Thoracic aorta (tissue), 2 donors: ENCODE measurements at places on chromosomes 4 and X.

DNA sequence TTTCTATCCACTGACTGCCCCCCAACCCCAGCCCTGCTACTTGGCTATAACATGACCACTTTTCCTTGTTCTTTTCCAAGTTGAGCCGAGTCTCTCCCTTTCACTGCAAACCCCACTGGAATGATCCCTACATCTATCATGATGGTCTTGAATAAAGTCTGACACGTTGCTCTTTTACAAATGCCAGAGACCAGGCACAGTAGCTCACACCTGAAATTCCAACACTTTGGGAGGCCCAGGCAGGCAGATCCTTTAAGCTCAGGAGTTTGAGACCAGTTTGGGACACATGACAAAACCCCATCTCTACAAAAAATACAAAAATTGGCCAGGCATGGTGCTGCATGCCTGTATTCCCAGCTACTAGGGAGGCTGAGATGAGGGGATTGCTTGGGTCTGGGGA lies 100.9 kb downstream of the WDFY3 start:
- H3K36me3 ChIP-seq: peaks cover under 1% of the 10 kb centered on the region
- H3K27me3 ChIP-seq: no peaks in the 10 kb centered on the region
- no peaks in the 10 kb centered on the region for H3K4me1 ChIP-seq
- DNase-seq: no peak
- H3K27ac ChIP-seq: no peak overlapping the region

- H3K27ac ChIP-seq: no peak overlapping the region
- H3K4me1 ChIP-seq: no peaks in the 10 kb centered on the region
- no peak for DNase-seq
- H3K27me3 ChIP-seq: no peaks in the 10 kb centered on the region
- H3K4me3 ChIP-seq: no peak overlapping the region
- no peaks in the 10 kb centered on the region for H3K36me3 ChIP-seq
Observed at GRCh38 chr4:151035911-151036310, 20.8 kb upstream of the LRBA start.

GRCh38 chr4:173500841-173501591 lies 29.0 kb downstream of the HAND2 start:
- peak overlapping the region; percentile 64 for H3K4me3 ChIP-seq
- H3K4me1 ChIP-seq: peaks cover 3% of the 10 kb centered on the region
- no peak for DNase-seq
- H3K27ac ChIP-seq: no peak overlapping the region

GRCh38 chr4:158299459-158300007 lies 89.2 kb downstream of the TMEM144 start:
- H3K4me1 ChIP-seq: no peaks in the 10 kb centered on the region
- no peaks in the 10 kb centered on the region for H3K27me3 ChIP-seq
- H3K36me3 ChIP-seq: no peaks in the 10 kb centered on the region
- H3K27ac ChIP-seq: no peak overlapping the region
- H3K4me3 ChIP-seq: no peak overlapping the region

- peaks cover 23% of the 10 kb centered on the region for H3K4me1 ChIP-seq
- H3K27ac ChIP-seq: no peak overlapping the region
- peaks cover 7% of the 10 kb centered on the region for H3K36me3 ChIP-seq
- no peak for DNase-seq
- no peaks in the 10 kb centered on the region for H3K27me3 ChIP-seq
Observed at GRCh38 chr4:6854098-6854744, 55.4 kb upstream of the TBC1D14 start.

- H3K4me3 ChIP-seq: no peak overlapping the region
- no peak for DNase-seq
- no peak overlapping the region for H3K27ac ChIP-seq
- H3K27me3 ChIP-seq: no peaks in the 10 kb centered on the region
Observed at GRCh38 chr4:113442826-113443225, 318.7 kb downstream of the CAMK2D start.

DNA sequence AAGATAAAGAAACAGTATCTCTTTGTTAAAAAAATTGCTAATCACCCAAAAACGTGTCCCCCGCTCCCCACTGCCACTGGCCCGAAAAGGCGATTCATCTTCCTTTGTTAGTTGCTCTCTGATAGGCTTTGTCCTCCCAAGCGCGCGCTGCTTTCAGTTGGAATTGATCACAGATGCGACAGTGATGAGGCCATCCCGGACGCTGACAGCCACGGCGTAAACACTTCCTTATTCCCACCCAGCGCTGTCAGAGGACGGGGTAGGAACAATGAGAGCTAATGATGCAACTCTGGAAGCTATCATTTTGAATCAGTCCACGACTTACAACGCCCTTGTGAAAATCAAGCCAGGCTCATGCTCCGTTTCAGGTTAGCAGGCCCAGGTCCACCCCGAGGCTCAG lies 21.4 kb downstream of the SOD3 start:
- H3K4me3 ChIP-seq: no peak overlapping the region
- no peak overlapping the region for H3K27ac ChIP-seq
- H3K27me3 ChIP-seq: no peaks in the 10 kb centered on the region
- DNase-seq: no peak

GRCh38 chrX:8688776-8689175 lies 43.2 kb downstream of the ANOS1 start:
- H3K27ac ChIP-seq: no peak overlapping the region
- H3K4me1 ChIP-seq: peaks cover 9% of the 10 kb centered on the region
- H3K27me3 ChIP-seq: no peaks in the 10 kb centered on the region
- no peaks in the 10 kb centered on the region for H3K36me3 ChIP-seq
- DNase-seq: no peak

DNA sequence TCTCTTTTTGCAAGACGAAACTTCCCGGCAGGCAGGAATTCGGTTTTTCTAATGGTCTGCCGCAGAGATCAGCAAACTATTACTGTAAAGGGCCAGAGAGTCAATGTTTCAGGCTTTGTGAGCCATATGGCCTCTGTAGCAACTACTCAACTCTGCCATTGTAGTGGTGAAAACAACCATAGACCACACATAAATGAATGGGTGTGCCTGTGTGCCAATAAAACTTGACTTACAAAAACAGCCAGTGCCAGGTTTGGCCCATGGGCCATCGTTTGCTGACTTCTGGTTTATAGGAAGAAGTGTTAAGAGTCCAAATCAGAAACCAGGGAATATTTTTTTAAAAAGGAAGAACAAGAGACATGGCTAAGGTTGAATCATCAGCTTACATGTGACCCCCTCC lies 163.0 kb downstream of the SH3KBP1 start:
- no peak overlapping the region for H3K27ac ChIP-seq
- no peaks in the 10 kb centered on the region for H3K36me3 ChIP-seq
- DNase-seq: no peak
- H3K27me3 ChIP-seq: no peaks in the 10 kb centered on the region
- no peak overlapping the region for H3K4me3 ChIP-seq
- no peaks in the 10 kb centered on the region for H3K4me1 ChIP-seq

- no peak overlapping the region for H3K4me3 ChIP-seq
- no peaks in the 10 kb centered on the region for H3K36me3 ChIP-seq
- H3K27me3 ChIP-seq: no peaks in the 10 kb centered on the region
- DNase-seq: no peak
- H3K27ac ChIP-seq: no peak overlapping the region
Observed at GRCh38 chr4:138751309-138751708, 264.3 kb upstream of the NOCT start.

- H3K4me1 ChIP-seq: no peaks in the 10 kb centered on the region
- no peak for DNase-seq
- H3K27ac ChIP-seq: no peak overlapping the region
Observed at GRCh38 chr4:33090910-33091309, 2370.7 kb downstream of the PCDH7 start.

DNA sequence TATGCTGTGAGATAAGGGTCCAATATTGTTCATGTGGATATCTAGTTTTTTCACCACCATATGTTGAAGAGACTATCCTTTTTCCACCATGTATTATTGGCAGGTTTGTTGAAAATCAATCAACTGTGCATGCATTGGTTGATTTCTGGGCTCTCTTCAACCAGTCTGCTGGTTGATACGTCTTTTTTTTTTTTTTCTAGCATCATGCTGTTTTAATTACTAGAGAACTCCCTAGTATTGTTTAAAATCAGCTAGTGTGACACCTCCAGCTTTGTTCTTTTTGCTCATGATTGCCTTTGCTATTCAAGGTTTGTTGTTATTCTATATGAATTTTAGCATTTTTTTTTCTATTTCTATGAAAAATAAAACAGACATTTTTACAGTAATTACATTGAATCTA lies 123.9 kb downstream of the SLC7A11 start:
- peaks cover 8% of the 10 kb centered on the region for H3K4me1 ChIP-seq
- H3K27ac ChIP-seq: no peak overlapping the region
- H3K36me3 ChIP-seq: no peaks in the 10 kb centered on the region

DNA sequence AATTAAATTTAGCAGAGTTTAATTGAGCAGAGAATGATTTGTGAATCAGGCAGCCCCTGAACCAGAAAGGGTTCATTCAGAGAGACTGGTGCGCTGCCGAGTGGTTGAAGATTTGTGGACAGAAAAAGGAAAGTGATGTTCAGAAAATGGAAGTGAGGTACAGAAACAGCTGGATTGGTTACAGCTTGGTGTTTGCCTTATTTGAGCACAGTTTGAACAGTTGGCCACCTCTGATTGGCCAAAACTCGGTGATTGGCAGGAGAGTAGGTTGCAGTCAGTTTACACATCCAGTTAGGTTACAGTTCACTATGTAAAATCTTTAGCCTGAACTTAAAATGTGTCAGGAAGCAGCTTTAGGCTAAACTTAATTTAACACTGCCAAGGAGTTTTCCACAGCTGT lies 14.9 kb downstream of the MID1IP1 start:
- H3K4me3 ChIP-seq: no peak overlapping the region
- H3K36me3 ChIP-seq: no peaks in the 10 kb centered on the region
- H3K27ac ChIP-seq: peak overlapping the region; percentile 34
- no peaks in the 10 kb centered on the region for H3K27me3 ChIP-seq

DNA sequence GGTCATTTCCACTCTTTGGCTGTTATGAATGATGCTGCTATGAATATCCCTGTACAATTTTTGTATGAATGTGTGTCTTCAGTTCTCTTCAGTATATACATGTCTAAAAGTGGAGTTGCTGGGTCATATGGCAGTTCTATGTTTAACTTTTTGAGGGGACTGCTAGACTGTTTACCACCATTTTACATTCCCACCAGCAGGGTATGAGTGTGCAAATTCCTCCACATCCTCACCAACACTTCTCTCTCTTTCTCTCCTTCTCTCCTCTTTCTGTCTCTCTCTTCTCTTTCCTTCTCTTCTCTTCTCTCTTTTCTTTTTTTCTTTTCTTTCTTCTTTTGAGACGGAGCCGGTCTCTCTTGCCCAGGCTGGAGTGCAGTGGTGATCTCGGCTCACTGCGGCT lies 7.8 kb downstream of the WWC2 start:
- peaks cover 17% of the 10 kb centered on the region for H3K4me1 ChIP-seq
- no peak overlapping the region for H3K4me3 ChIP-seq
- no peak overlapping the region for H3K27ac ChIP-seq
- H3K36me3 ChIP-seq: no peaks in the 10 kb centered on the region

- DNase-seq: no peak
- H3K36me3 ChIP-seq: peaks cover 4% of the 10 kb centered on the region
- no peaks in the 10 kb centered on the region for H3K4me1 ChIP-seq
- H3K4me3 ChIP-seq: no peak overlapping the region
Observed at GRCh38 chrX:24080704-24081103, 25.9 kb downstream of the EIF2S3 start.

- DNase-seq: no peak
- no peak overlapping the region for H3K4me3 ChIP-seq
- no peaks in the 10 kb centered on the region for H3K36me3 ChIP-seq
- no peak overlapping the region for H3K27ac ChIP-seq
- no peaks in the 10 kb centered on the region for H3K27me3 ChIP-seq
- no peaks in the 10 kb centered on the region for H3K4me1 ChIP-seq
Observed at GRCh38 chrX:71177327-71177726, 32.7 kb downstream of the NLGN3 start.

- H3K36me3 ChIP-seq: no peaks in the 10 kb centered on the region
- no peaks in the 10 kb centered on the region for H3K4me1 ChIP-seq
- H3K4me3 ChIP-seq: no peak overlapping the region
- no peaks in the 10 kb centered on the region for H3K27me3 ChIP-seq
Observed at GRCh38 chr4:18105030-18106011, 83.8 kb upstream of the LCORL start.

DNA sequence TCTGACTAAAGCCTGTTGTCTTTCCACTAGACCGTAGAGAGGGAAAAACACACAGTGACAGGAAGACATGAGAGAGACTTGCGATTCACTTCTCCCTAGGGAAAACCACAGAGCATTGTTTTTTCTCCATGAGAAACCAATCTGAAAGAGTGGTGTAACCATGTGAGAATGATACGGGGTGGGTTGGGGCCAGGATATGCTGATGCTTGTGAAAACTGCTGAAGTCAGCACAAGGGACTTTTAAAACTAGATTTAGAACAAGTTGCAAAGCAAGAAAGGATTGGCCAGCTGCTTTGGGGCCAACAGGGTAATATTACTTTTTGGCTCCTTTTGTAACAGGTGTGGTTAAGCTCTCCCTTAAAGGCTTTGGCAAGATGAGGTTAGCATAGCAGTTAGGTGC lies 66.1 kb downstream of the NHSL2 start:
- no peak overlapping the region for H3K4me3 ChIP-seq
- H3K27me3 ChIP-seq: no peaks in the 10 kb centered on the region
- H3K27ac ChIP-seq: no peak overlapping the region
- H3K4me1 ChIP-seq: no peaks in the 10 kb centered on the region
- no peaks in the 10 kb centered on the region for H3K36me3 ChIP-seq

GRCh38 chr4:1504595-1505500 lies 98.6 kb upstream of the NKX1-1 start:
- H3K4me1 ChIP-seq: no peaks in the 10 kb centered on the region
- DNase-seq: no peak
- H3K27me3 ChIP-seq: no peaks in the 10 kb centered on the region
- H3K27ac ChIP-seq: no peak overlapping the region
- H3K36me3 ChIP-seq: no peaks in the 10 kb centered on the region

GRCh38 chrX:10041383-10041782 lies 74.2 kb downstream of the CLDN34 start:
- no peak overlapping the region for H3K27ac ChIP-seq
- no peaks in the 10 kb centered on the region for H3K36me3 ChIP-seq
- H3K4me1 ChIP-seq: peaks cover 14% of the 10 kb centered on the region
- DNase-seq: no peak

- no peaks in the 10 kb centered on the region for H3K4me1 ChIP-seq
- no peak overlapping the region for H3K27ac ChIP-seq
- no peaks in the 10 kb centered on the region for H3K27me3 ChIP-seq
- no peak overlapping the region for H3K4me3 ChIP-seq
Observed at GRCh38 chr4:64503416-64503815, 94.2 kb upstream of the TECRL start.

DNA sequence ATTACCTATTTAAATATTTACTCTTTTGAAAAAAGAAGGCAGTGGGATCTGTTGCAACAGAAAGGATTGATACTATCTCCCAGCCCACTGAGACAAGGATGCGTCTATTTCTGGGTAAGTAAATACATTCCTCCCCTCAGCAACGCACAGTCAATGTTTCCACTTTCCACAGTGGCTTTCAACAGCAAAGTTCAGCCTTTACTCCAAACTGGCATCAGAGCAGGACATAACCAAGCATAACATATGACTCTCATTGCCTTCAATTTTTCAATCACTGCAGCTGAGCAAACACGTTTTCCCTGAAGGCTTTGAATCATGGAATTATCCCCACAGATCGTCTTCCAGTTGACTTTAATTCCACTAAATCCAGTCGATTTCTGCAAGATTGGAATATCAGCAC lies 160.3 kb upstream of the FRG1 start:
- no peaks in the 10 kb centered on the region for H3K27me3 ChIP-seq
- no peaks in the 10 kb centered on the region for H3K4me1 ChIP-seq
- no peaks in the 10 kb centered on the region for H3K36me3 ChIP-seq
- DNase-seq: no peak
- no peak overlapping the region for H3K27ac ChIP-seq

- no peak overlapping the region for H3K27ac ChIP-seq
- no peak for DNase-seq
- H3K36me3 ChIP-seq: no peaks in the 10 kb centered on the region
- no peaks in the 10 kb centered on the region for H3K27me3 ChIP-seq
- H3K4me1 ChIP-seq: no peaks in the 10 kb centered on the region
Observed at GRCh38 chr4:177419434-177419833, 22.8 kb downstream of the AGA start.

- no peaks in the 10 kb centered on the region for H3K4me1 ChIP-seq
- DNase-seq: no peak
- no peak overlapping the region for H3K4me3 ChIP-seq
- H3K27ac ChIP-seq: peak overlapping the region; percentile 66
Observed at GRCh38 chrX:115598556-115598955, 37.6 kb downstream of the PLS3 start.
